ENCODE measurements at places on chromosomes 6 and 20.

GRCh38 chr6:157323255-157323965 is at the start of gene TMEM242:
Gene TMEM242 (minus strand): TSS chr6:157323519. CDS start chr6:157323499, 20 bp downstream.
- DNase-seq: peak; percentile 86

DNA sequence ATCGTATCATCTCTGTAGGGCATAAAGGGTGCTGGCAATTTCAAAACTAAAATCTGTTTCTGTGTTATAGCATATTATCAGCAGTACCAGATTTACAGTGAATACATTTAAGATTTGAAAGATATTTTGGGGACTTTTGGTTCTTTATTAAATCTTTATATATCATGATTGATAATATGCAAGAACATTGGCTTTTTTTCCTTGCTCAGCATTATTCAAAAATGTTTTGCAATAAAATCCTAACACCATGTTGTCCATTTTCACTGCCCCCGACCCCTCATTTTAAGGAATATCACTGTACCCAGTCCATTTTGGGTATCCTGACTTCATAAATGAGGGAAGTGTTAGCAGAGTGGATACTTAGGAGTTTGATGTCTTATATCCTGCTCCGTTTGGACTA is 16.3 kb downstream of the FARS2 start:
- DNase-seq: no peak

DNA sequence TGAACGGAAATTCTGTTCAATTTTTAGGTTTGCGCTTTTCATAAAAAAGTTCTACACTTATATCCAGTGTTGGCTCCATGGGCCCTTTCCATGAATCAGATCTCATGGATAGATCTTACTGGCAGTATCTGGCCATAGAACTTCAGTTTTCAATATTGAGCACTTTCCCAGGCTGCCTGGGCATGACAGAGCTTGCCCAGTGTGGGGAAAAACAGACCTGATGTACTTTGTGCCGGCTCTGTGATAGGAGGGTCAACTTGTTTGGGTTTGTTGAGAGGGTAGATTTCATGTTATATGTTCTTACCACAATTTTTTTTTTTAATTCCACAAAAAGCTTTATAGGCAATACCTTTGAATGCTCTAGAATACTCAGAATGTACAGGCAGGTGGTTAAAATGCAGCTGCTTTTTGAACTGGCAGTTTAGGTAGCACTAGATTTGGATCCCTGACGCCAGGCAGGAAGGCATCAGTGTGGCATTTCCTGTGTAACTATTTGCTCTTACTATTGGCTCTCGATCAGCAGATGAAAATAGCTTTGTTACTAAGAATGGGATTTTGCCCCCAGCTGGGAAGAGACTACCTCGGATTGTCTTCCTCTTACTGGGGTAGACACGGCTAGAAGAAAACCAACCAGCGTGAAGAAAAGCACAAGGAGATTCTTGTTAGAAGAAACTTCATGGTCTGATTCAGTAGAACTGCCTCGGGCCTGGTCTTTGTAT is 404.9 kb upstream of the SOX4 start:
- DNase-seq: no peak

- no peak for DNase-seq
These were observed 70.6 kb downstream of the SGK1 start for GRCh38 chr6:134247231-134247833.

- no peak for DNase-seq
These were observed 29.7 kb downstream of the ZMYND8 start for GRCh38 chr20:47326658-47327268.

GRCh38 chr20:60381643-60382400 is 423.6 kb downstream of the CDH26 start:
- no peak for DNase-seq

- no peak for DNase-seq
These were observed 255.3 kb downstream of the CD83 start for GRCh38 chr6:14372734-14373489.

DNA sequence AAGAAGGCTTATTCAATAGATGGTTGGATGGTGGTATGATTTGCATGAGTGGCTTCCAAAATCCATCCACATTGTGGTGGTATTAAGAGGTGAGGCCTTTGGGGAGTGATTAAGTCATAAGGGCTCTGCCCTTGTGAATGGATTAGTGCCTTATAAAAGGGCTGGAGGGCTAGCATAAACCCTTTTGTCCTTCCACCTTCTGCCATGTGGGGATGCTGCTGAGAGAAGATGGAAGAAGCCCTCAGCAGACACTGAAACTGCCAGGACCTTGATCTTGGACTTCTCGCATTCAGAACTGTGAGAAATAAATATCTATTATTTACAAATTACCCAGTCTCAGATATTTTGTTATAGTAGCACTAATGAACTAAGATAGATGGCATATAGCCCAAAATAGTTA is 27.8 kb upstream of the SRPK1 start:
- DNase-seq: no peak

DNA sequence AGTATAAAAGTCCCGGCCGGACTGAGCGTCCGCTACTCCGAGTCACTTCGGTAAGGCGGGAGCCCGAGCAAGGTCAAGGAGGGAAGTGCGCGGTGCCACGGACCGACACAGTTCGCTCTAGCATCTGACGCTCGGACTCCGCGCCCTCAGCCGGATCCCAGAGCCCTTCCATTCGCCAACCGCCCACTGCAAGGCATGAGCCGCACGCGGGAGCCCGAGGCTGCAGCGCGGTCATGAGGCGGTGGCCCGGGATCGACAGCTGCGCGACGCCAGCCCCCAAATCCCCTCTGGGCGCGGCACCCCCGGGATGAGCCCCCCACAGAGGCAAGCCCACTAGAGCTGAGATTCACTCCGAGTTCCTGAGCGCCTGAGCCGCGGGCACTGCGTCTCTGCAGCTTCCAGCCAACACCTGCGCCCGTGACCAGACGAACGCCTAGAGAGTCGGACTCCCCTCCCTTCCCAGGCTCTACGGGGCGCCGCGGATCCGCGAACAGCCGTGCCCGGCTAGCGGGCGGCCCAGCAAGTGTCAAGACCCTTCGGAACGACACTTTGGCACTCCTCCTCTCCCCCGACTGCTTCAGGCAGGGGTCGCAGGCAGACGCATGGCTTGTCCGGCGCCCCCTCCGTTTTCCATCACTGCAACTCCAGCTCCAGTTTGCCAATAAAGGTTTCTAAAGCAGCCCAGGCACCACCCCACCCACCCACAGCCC is 725 bp upstream of the ISM1 start:
- no peak for DNase-seq

DNA sequence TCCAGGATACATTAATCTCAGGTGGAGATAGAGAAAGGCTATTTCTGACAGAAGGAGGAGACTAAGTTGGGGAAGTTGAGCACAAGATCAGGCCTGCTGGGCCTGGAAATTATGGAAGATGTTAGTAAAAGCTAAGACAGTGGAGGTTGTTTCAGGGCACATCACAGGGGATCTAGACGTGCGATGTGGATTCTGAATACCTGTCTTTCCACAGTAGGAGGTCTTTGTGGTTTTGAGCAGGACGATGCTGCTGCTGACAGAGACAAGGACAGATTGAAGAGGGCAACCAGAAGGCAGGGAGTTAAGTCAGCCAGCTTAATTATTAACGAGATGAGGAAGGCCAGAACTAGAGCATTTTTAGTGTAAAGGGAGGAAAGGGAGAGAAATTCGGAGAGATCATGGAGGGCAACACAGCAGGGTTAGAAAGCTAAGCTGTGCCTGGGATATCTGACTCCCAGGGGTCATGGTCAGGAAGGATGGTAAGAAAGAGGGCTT is 384.9 kb downstream of the MAFB start:
- no peak for DNase-seq
